Stimulated activated CD4-positive, alpha-beta T cell treated with anti-CD3 and anti-CD28 coated beads, Interleukin-4, amount 100 ng/mL, for 1 hour (primary cell): ENCODE measurements at places on chromosomes 6 and 20.

- DNase-seq: no peak
Observed at GRCh38 chr20:4406627-4407026, 315.1 kb upstream of the PRND start.

DNA sequence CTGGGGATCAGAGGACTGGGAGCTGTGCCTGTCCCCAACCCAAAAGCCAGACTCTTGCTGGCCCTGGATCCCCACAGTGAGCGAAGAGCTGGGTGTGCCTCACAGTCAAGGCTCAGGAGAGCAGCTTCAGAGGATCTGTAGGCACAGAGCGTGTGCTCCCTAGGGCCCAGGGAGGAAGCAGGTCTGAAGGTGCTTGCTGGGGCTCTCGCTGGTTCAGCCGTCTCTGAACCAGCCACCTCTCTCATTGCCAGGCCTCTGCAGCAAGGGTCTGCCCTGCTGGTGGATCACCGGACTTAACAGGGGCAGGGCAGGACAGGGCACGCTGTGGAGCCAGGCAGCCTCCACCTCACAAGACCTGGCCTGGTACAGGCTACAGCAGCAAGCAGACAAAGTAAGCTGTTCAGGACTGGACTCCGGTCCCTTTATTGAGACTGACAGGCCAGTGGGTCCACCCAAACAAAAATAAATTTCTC, 13.8 kb downstream of the PCIF1 start:
- DNase-seq: no peak

- no peak for DNase-seq
Observed at GRCh38 chr20:42150230-42150629, 532.1 kb upstream of the CHD6 start.

DNA sequence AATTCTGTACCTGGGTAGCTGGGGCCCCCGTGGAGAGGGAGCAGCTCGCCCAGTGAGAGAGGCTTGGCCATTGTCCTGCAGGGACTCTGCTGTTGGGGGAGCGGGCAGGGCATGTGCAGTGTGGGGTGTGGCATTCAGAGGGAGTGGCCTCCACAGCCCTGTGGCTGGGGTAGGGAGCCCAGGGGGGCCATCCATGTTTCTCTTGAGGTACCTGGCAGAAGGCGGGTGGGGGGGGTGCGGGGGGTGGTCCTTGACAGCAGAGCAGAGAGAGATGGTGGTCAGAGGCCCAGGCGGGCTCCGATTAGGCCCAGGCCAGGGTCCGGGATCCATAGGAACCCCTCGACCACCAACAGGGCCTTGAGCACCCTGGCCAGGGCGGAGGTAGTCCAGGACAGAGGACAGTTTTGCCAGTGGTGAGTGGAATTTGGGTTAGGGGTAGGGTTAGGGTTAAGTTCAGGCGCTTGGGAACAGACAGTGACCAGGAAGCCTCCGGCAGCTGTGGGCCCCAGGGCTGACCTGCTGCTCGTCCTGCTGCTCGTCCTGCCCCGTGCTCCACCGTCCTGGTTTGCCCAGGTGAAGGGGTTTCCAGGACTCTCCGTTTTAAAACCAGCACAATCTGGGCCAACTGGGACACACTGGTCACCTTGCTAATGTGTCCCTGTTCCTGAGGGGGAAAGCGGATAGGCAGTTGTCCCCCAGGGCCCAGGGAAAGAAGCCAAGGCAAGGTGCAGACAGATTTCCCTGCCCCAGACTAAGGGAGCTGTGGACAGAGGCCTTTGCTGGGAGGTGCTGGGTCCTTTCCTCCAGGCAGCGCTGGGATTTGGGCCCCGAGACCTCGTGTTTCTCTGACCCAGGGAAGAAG, 24.8 kb upstream of the MYT1 start:
- DNase-seq: no peak

DNA sequence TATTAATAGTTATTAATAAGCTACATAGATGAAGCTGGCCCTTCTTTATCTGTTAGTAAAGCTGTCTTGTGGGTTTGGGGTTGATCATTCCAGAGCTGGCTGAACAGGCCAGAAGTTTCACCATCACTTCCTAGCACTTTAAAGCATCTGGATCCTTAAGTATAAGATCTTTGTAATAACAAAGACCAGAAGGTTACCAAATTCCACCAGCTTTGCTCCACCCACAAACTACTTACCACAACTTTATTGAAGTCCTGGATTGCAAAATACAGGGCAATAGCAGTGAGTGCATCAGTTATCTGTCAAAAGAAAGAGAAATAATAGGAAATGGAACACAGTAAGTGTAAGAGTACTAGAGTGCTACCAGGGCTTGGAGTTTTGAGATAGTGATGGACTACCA, 33.0 kb downstream of the PIGU start:
- DNase-seq: no peak

- DNase-seq: no peak
Observed at GRCh38 chr6:44624226-44624625, 236.7 kb downstream of the CDC5L start.

- no peak for DNase-seq
Observed at GRCh38 chr6:47485083-47485482, 7.5 kb downstream of the CD2AP start.

DNA sequence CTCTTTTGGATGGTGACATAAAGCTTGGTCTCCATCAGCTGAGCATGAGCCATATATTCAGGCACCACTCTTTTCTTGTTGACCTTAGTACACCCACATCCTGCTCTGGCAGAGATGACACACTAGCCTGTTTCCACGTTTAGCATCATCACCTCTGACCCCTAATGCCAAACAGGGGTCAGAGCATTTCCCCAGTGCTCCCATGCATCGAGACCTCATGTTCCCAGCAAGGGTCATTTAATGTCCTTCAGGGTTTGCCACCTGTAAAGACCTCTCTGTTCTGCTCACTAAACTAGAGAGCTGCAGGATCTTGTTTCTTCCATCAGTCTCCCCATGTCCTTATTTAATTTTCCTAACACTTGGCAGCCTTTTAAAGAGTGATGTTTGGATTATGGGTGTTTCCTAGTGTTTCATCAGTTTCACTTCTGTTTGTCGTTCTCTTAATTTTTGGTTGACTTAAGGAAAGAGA, 97.5 kb downstream of the AIG1 start:
- DNase-seq: no peak

DNA sequence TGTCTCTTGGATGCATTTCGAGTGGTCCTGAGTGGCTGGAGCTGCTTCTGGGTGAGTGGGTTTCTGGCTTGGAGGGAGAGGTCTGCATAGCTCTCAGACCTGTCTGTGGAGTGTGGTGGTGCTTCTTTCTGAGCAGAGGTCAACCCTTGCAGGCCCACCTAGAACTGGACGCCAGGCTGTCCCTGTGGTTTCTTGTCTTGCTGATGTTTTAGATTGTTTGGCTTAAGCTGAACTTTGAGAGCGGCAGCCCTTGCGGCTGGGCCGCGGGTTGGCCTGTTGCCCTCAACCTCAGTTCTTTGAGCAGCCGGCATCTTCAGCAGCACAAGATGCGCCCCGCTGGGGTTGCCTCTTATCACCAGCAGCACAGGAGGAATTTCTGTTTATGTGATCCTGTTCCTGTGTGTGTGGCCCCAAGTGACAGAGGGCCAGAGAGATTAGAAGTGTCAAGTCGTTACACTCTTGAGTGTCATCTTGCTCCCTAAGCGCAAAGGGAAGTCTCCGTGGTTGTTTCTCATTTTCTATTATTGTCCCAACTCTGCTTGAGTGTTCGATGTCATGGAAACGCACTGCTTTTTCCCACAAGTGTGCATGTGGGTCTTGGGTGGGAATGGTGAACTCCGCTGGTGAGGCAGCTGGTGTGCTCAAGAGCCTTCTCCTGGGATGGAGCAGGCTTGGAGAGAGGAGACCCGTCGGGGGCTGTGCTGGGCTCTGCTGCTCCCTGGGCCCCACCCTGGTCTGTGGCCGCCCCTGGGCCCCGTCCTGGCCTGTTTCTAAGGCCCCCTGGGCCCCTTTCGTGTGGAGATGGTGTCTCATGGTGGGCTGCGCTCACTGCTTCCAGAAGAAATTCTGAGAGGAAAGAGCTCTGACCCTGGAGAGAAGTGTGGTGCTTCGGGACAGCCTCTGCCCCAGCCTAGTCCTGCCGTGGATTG, 20.1 kb upstream of the SLC22A1 start:
- no peak for DNase-seq

DNA sequence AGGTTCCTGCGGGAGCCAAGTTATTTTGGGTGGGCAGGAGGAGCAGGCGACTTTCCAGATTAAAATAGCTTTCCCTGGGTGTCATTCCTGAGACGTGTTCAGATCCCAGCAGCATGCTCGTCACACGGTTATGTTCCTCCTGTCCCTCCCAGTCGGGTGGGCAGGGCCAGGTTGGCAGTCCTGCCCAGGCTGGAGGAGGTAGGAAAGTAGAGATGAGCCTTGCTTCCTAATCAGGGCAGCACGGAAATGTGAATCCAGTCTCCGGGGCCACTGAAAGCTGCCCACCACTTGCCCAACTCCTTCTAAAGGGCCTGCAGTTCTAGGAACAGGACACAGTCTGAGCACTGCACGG, 137.0 kb downstream of the MRPL14 start:
- no peak for DNase-seq

DNA sequence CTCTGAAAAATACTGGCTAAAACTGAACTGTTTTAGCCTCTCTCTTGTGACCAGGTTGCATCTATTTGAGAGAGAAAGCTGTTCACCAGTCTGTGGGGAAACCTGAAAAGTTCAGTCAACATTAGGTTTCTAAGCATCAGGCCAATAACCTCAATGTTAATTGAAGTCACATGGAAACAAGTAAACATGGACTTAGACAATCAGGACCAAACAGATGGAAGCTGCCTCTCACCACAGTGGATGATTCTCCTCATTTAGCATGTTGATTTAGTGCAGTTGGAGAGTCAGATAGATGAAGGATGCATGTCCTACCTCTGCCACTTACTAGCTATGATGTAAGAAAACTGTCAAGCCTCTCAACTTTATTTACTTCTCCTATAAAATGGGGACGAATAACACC, 18.2 kb downstream of the SCGN start:
- no peak for DNase-seq

DNA sequence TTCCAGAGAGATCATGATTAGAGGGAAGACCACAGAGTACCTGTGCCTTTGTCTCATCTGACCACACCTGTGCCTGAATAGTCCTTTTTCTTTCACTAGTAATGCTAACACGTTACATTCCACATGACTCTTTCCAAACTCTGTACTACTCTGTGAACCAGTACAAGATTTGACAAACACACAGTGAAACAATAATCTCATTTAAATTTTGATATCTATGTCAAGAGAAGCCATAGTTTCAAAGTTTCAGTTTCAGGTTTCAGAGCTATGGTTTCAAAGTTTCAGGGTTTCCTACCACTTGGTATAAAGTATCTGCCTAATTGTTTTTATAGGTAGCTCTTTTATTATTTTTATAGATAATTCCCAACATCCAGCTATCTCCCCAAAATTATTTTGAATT, 62.0 kb upstream of the PHACTR2 start:
- no peak for DNase-seq

DNA sequence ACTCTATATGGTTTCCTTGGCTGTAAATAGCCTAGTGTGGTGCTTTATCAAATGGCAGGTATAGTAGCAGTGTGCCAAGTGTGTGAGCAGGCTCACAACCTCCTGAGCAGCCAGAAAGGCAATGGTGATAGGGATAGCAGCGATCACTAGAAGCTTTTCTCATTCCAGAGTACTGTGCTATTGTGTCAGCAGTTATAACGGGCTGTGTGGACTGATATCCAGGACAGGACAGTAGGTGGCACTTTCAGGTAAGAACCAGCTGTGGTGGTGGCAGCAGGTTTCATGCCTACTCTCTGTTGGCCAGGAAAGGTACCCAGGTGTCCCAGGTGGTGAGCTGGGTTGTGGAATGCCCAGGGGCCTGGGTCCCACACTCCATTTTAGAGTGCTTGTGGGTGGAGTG, 448.8 kb upstream of the BTBD3 start:
- no peak for DNase-seq

- DNase-seq: no peak
Observed at GRCh38 chr6:145247692-145248419, 487.5 kb downstream of the EPM2A start.

DNA sequence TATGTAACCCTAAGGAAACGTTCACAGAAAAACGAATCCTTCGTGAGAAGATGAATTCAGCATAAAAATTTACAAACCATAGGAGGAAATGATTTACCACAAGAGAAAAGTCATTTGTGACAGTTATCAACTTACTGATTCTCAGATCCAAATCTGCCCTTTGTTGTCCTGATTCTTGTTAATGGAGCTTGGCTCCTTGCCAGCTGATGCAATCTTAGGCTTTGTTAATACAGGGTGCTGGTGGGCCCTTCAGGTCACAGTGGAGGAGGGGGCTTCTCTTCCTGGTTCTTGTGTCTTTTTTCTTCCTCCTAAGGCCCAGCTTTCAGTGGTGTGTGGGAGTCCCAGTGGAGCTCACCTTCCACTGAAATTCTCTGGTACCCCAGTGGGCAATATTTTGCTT, 108.4 kb upstream of the MAP3K7 start:
- no peak for DNase-seq

DNA sequence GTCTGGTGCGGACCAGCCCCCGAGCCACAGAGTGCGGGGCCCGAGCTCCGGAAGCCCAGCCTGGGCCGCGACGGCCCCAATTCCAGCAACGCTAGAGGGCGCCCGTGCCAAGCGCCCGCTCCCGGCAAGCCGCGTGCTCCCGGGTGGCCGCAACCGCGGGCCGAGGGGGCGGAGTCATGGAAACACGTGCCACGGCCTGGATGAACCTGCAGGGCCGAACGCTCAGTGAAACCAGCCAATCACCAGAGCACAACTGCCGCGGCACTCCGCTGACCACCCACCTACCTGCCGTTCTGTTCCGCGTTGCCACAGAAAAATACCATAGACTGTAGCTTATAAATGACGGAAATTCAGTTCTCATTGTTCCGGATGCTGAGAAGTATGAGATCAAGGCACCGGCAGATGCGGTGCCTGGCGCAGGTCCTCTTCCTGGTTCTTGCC, 85.7 kb upstream of the FOXC1 start:
- peak; percentile 84 for DNase-seq

GRCh38 chr6:37783025-37783855, 36.3 kb upstream of the ZFAND3 start:
- no peak for DNase-seq

DNA sequence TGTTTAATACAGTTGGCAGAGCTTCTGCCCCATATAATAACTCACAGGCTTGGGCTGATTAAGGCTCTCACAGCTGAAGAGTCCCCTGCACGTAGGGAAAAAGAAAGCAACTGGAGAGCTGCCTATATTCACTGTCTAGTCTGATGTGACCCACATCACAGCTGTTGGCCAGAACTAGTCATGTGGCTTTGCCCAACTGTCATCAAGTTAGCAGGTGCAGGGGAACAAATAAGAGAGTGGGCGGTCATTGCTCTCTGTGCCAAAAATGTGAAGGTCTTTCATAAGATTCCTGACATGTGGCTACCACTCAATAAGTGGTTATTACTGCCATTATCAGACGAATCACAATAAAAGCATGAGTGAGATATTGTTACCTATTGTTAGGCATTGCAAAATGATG, 665.2 kb downstream of the DOK5 start:
- DNase-seq: no peak

GRCh38 chr6:13091192-13091591, 237.1 kb downstream of the TBC1D7 start:
- DNase-seq: no peak
